Activated T-cell treated with anti-CD3 and anti-CD28 coated beads, Interleukin-2, amount 50 U/mL, for 4 hours (primary cell): ENCODE measurements at places on chromosomes 11 and 22.

GRCh38 chr11:74895340-74896116 lies 53.4 kb downstream of the XRRA1 start:
- no peak for DNase-seq

GRCh38 chr11:103543456-103543855 lies 434.2 kb downstream of the DYNC2H1 start:
- DNase-seq: no peak

- no peak for DNase-seq
Measured at GRCh38 chr22:44665115-44665514, 36.9 kb upstream of the PRR5 start.

GRCh38 chr11:63445720-63446119 lies 45.2 kb downstream of the PLAAT5 start:
- DNase-seq: no peak

- no peak for DNase-seq
Measured at GRCh38 chr11:114077482-114078305, 18.2 kb downstream of the ZBTB16 start.

- no peak for DNase-seq
Measured at GRCh38 chr11:13644997-13645687, 23.3 kb upstream of the FAR1 start.

GRCh38 chr11:110327508-110327907 lies 31.1 kb upstream of the RDX start:
- no peak for DNase-seq

DNA sequence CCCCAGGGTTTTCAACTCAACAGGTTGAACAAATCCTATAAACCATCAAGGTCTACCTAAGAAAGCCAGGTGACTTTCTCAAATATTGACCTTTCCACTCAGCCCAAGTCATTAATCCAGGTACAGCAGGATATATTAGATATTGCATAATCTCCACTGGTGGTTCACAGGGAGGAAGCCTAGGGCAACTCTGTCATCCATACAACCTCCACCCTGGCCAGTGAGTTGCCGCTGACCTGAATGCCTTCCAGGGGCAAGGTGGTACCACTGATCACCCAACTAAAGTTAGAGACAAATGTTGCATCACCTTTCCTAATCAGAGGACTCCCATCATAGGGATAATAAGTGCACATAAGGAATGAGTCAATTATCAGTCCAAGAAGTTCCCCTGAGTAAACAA lies 22.9 kb downstream of the GUCD1 start:
- no peak for DNase-seq

- DNase-seq: peak; percentile 58
Measured at GRCh38 chr11:66081505-66081904, 11.4 kb downstream of the PACS1 start.

GRCh38 chr11:3840004-3840869 lies 522 bp downstream of the RHOG start:
- no peak for DNase-seq

DNA sequence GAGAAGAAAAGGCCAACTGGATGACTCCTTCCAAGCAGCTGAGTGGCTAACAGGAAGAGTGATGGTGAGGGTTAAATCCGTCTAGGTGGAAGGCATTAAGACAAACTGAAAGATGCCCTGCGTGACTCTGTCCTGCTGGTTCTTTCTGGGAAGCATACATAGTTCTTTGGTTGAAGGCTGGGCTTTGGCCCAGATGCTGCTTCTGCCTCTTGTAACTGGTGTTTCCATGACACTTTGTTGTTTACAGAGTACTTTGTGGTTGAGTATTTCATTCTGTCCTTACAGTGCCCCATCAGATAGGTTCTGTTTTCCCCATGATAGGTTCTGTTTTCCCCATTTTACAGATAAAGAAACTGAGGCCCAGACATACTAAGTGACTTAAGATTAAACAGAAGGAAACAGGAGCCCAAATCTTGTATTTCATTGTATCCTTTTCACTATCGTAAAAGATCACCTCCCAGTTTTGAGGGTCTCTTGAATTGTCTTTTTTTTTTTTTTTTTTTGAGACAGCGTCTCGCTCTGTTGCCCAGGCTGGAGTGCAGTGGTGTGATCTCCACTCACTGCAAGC lies 124.3 kb upstream of the RASSF10 start:
- no peak for DNase-seq

GRCh38 chr11:130634961-130635473 lies 186.6 kb downstream of the ADAMTS15 start:
- no peak for DNase-seq

GRCh38 chr11:42779555-42779954 lies 532.2 kb upstream of the API5 start:
- no peak for DNase-seq

DNA sequence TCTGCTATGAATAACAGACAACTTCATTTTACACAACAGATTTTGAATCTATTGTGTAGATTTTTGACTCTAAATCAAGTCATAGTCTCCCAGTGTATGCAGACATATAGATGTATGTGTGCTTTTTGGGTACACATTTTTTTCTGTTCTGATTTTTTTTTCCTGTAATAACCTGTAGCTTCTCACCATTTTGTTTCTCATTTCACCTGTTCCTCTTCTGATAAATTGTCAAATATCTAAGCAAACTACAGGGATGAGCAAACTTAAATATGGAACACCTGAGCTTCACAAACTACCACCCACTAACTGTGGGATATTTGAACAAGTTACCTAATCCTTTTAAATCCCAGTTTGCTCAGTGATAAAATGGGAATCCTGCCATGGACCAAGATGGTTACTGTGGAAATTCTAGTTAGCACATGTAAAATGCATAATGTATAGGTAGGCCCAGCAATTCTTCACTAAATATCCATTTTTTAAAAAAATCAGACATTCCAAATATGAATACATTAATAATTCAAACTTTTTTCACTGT lies 15.7 kb downstream of the LGR4 start:
- DNase-seq: no peak

DNA sequence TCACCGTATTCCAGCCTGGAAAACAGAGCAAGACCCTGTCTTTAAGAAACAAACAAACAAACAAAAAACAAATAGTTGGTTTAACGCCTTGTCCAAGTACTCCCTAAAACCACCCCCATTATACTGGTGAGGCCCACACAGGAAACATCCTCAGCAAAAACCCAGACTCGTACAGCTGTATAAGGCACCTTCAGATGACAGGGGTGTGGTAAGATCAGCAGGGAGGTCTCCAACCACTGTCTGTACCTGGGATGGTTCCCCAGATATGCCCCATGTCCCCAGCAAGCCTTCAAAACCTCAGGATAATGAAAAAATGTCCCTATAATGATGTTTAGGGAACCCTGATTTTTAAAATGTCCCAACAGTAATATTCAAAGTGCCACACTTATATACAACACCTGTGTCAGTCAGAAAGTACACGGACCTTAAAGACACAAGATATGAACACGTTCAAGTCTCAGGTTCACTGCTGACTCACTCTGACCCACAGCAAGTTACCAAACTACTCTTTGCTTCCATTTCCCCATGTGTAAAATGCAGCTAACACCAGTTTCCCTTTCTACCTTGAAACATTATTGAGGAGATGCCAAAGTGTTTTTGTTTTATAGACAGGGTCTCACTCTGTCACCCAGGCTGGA lies 9.3 kb downstream of the SF3A1 start:
- no peak for DNase-seq

DNA sequence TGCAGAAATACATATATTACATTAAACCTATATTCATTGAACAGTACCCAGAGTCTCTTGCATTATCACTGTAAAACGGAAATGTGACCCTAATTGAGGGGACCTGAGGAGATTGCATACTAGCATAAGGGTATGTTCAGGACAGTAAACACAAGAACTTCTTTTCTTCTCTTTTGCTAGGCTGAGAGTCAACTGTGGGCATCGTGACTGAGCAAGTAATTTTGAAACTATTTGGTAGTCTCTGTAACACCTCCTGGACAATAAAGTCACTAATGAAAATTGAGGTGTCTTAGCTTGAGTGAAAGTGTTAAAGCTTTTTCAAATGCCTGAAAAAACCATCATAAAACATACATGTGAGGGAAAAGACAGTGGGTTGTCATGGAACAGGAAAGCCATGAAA lies 90.9 kb downstream of the PDHX start:
- no peak for DNase-seq

- DNase-seq: peak; percentile 66
Measured at GRCh38 chr11:64000026-64000739, 13.9 kb downstream of the OTUB1 start.

GRCh38 chr11:101923554-101923953 lies 7.2 kb upstream of the ANGPTL5 start:
- DNase-seq: no peak

DNA sequence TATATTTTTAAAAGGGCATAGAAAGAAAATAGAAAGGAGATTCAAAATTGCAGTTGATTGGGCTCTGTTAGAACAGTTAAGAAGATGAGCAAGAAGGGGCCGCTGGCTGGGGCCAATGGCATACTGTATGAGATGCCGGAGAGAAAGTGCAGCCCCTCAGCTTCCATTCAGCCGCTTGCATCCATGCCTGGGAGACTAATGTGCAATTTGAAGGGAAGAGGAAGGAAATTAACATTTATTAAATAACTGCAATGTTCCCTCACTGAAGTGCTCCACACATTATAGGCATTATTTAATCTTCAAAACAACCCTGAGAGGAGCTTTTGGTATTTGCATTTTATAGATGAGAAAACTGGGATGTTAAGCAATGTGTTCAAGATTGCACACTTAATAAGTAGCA lies 44.7 kb upstream of the CSNK2A3 start:
- no peak for DNase-seq

GRCh38 chr11:1075341-1075911 lies 752 bp downstream of the MUC2 start:
- no peak for DNase-seq

GRCh38 chr11:19241260-19242178 lies 774 bp upstream of the E2F8 start:
- DNase-seq: no peak

DNA sequence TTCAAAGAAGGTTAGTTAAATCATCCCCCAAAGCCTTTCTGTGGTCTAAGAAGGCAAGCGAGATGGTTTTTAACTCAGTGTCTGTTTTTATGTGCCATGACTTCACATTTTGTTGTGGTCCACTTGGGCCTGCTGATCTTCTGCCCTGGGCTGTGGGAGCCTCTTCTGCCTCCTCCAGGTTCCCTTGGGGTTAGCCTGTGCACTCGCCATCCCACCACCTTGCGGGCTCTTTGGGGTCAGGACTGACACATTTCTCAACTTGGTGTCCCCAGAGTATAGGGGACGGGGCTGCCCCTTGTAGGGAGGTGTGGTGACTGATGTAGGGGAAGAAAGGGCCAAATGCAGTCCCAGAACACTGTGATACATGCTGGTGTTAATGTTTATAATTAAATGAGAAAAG lies 207.0 kb downstream of the TBC1D22A start:
- DNase-seq: no peak

GRCh38 chr11:103601225-103601846 lies 435.1 kb upstream of the DDI1 start:
- DNase-seq: no peak

GRCh38 chr11:14974515-14975251 lies 2.5 kb upstream of the CALCA start:
- peak; percentile 50 for DNase-seq

GRCh38 chr11:1459764-1460395 lies 26.7 kb downstream of the MOB2 start:
- no peak for DNase-seq

DNA sequence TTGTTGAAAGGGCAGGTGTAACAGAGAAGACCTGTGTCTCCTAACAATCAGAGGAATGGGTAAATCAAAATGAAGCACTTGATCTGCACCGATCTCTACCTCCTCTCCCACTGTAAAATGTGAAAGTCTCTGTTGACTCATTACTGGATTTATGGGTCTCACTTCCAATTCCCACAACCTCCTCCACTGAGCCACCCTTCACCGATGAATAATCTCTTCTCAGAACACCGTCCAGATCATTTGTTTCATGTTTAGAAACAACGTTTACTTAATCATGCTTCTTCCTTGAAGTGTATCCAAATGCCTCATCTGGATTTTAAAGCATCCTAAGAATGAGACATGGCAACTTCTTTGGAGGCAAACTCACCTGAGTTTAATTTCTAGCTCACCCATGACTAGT lies 643.6 kb downstream of the ETS1 start:
- no peak for DNase-seq

DNA sequence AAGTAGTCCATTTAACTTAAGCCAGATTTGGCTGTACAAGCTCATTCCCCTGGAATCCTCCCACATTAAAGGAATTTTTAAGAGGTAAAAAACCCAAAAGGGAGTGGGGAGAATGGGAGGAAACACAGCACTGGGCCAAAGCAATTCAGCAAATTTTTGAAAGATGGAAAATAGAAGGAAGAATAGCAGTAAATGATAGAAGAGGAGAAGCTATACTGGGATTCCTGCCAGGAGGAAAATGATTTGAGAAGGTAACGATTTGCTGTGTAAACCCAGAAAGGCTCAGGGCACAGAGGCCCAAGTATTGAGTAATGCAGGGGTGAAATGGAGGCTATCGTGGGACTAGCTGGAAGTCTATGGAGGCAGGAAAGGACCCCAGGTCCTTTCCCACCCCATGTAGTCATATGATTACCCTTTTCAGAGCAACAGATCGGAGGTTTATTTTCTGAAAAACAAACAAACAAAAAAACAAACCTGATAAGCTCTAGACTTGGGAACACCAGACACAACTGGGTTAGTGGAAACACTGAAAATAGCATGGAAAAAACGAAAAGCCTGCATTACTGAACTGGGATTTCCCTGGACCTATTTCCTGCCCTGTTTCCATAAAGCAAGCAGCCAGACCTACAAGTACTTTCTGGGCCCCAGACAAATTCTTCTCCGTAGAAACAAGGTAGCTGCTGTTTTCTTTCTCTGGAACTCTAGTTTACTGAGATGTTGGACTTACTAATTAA lies 140.0 kb downstream of the SWAP70 start:
- DNase-seq: no peak

DNA sequence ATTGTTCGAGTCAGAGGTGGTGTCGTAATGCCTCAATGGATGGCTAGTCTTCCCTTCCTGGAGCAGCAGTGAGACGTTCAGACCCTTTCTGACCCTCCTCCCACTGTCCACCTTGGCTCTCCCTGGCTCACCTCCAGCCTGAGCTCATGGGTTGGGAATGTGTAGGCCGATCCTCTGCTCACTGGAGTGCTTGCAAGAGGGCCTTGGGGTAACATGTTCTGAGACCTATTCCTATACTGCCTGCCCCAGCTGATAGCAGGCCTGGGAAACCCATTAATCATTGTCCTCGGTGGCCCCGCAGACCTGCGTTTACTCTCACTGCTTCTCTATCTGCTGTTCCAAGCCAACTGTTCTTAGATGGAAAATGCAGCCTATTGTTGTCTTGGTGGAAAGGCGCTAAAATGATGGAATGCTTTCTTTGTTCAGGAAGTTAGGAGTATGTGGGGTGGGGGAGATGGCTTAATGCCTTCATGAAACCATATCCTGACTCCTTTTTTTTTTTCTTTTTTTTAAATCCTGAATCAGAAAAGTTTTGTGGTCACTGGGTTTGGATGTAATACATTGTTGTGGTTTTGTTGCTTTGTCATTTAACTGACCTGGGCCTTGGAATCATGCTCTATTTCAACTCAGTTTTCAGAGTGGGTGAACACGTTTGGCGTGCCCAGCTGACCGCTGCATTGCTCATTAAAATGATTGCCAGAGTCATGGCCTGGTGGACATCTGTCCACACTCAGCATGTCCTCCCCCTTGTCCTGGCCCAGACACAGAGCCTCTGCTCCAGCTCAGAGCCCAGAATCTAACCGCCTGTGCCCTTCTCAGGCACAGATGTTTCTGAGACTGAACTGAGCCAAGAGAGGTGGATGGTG lies 72.5 kb downstream of the MICAL2 start:
- DNase-seq: no peak
